NCI-H2081 (cell line): ENCODE measurements at places on chromosomes 5 and 9.

- no peak for DNase-seq
Measured at GRCh38 chr9:137486141-137486490, 27.0 kb upstream of the NSMF start.

GRCh38 chr5:127813633-127814587 is 110.7 kb downstream of the CCDC192 start:
- no peak for DNase-seq

- DNase-seq = peak; percentile 69
Measured at GRCh38 chr9:114681594-114682332, at the start of gene TEX48. TEX48 (minus strand) TSS chr9:114682192; CDS start chr9:114671723, 10,469 bp downstream.

- no peak for DNase-seq
Measured at GRCh38 chr5:98768960-98769209, 4.6 kb upstream of the RGMB start.
